NCI-H1092 (cell line): ENCODE measurements at places on chromosomes 11 and 22.

DNA sequence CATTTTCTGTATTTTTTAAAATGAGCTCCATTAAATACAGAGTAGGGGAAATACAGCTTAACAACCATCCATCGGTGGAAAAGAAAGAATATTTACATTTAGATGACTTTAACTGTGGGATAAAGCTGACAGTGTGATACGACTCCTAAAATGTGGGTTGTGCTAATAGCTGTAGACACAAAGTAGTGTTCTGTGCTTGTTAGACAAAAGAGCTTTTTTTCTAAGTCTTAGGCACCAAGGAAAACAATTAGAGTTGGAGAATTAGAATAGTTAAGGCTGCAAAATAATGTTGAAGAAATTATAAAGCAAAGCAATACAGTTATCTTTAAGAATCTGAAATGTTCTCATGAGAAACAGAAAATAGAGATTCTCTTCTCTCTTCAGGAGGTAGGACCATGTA, 307.7 kb upstream of the KIRREL3 start:
- DNase-seq: no peak

DNA sequence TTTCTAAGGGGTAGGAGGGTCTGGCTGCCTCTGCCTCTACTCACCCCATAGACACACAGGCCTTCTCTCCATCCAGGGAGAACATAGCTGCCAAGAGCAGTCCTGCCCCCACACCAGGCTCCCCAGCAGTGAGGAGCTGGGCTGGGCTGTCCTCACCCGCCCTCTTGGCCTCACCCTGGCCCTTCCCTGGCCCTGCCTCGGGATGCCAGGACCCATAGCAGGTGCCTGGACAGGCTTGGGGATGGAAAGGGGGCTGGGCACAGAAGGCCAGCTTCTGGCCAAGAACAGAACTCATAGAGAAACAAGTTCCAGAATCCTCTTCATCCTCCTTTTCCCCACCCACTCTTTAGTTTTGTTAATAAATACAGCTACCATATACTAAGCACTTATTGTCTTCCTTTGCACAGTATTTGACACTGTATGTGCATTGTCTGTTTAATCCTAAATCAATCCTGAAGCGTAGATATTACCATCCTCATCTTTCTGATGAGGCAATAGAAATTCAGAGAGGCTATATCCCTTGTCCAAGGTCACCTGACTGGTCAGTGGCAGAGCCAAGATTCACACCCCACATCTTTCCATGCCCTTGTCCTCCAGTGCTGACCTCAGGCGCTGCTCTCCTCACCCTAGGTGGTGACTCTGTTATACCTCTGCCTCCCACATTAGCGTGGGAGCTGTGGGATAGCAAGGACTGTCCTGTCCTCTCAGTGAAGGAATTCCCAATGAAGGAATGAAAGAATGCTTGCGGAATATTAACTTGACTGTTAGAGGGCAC, 22.0 kb upstream of the MYOD1 start:
- no peak for DNase-seq

DNA sequence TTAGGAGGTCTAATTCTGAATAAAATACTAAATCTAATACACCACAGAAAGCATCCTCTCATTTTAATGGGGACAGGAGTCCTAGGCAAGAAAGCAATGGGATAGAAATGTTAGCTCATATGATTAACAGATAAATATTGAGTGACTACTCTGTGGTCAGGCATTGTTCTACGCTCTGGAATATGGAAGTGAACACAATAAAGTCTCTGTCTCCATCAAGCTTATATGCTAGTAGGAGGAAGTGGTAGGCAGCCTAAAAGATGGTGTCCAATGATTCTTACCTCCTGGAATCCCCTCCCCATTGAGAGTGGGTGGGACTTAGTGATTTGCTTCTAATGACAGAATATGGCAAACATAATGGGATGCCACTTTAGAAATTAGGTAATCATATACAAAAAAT, 160.3 kb upstream of the PDGFD start:
- no peak for DNase-seq

GRCh38 chr22:30890686-30891442, 77.7 kb downstream of the MORC2 start:
- DNase-seq: no peak

- DNase-seq: no peak
Observed at GRCh38 chr11:67392183-67392715, 463 bp downstream of the RAD9A start.

DNA sequence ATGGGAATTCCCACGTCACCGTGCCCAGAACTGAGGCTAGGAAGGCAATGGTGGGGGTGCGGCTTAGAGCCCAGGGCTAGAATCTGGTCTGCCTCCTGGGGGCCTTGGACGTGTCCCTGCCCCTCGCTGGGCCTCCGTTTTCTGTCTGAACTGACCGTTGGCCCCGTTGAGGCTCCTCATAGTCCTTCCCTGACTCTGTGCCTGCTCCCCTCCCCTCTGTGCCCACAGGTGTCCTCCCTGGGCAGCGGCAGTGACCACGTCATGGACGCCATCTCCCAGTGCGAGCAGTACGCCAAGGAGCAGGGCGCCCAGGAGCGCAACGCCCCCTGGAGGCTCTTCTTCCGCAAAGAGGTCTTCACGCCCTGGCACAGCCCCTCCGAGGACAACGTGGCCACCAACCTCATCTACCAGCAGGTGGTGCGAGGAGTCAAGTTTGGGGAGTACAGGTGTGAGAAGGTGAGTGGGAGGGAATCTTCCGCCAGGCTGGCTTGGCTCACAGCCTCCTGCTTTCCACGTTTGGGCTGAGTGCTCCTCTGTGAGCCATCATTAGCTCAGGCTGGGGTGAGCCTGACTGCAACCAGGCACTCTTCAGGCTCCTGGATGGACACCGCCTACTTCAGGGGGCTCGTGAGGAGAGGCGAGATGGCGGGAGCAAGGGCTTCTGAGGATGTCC, 63.9 kb downstream of the MYO7A start:
- peak; percentile 62 for DNase-seq

- DNase-seq: no peak
Observed at GRCh38 chr11:67251841-67252240, 14.4 kb upstream of the GRK2 start.

- DNase-seq: no peak
Observed at GRCh38 chr11:100094121-100094865, 592.8 kb upstream of the ARHGAP42 start.

GRCh38 chr11:46322759-46323158, 24.5 kb upstream of the DGKZ start:
- no peak for DNase-seq

- peak; percentile 50 for DNase-seq
Observed at GRCh38 chr11:68383976-68384501, 71.6 kb downstream of the LRP5 start.

- no peak for DNase-seq
Observed at GRCh38 chr11:27505781-27506180, 788 bp downstream of the LIN7C start.

DNA sequence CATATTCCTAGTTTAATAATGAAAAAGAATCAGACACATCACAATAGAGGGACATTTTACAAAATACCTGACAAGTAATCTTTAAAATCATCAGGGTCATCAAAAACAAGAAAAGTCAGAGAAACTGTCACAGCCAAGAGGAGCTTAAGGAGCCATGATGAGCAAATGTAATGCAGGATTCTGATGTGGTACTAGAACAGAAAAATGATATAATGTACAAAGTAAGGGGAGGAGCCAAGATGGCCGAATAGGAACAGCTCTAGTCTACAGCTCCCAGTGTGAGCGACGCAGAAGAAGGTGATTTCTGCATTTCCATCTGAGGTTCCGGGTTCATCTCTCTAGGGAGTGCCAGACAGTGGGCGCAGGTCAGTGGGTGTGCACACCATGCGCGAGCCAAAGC, 198.0 kb upstream of the FAT3 start:
- no peak for DNase-seq

DNA sequence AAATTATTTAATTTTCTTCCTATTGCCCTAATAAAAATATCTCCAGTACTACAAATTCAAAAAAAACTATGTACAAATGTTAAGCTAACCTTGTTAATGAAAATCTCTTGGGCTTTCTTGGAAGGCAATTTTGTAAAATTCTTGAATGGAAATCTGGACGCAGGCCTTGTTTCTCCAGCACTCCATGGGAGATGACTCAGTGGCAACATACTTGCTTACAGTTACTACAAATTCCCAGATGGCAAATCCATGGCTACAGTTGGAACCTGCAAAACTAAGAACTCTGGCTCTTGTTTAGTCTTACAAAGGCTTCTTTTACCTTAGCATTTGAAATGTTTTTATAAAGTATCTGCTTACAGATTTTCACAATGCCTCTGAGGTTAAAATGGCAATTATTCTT, 725.2 kb downstream of the DLG2 start:
- DNase-seq: no peak

- no peak for DNase-seq
Observed at GRCh38 chr11:70448983-70449567, 50.7 kb downstream of the CTTN start.

GRCh38 chr22:42156598-42156997, 26.0 kb upstream of the CYP2D6 start:
- no peak for DNase-seq

DNA sequence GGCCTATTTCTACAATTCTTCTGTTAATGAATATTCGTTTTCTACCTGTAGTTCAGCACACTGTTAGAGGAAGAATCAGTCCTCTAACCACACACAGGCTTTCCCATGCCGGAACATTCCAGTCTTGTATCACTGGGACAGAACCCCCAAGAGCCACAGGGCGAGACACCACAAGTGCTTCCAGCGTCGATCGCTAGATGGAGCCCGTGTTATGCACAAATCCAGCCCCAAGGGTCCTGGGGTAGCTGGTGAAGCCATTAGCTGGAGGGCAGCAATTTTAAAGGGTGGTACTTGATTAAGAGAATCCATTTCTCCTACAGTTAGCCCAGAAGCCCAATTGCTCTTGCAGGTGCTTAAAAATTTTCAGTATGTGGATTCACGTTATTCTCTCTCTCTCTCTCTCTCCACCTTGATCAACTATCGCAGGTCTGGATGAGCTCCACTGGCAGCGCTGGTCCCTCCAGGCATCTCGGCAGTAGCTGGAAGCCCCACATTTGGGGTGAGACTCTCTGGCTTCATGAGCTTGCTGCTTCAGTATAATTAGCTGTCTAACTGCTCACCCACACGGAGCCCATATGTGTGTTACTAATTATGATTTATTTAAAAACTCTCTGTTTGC, 148.2 kb upstream of the SNX19 start:
- peak; percentile 40 for DNase-seq

- DNase-seq: no peak
Observed at GRCh38 chr11:14611939-14612338, 31.7 kb upstream of the PDE3B start.

DNA sequence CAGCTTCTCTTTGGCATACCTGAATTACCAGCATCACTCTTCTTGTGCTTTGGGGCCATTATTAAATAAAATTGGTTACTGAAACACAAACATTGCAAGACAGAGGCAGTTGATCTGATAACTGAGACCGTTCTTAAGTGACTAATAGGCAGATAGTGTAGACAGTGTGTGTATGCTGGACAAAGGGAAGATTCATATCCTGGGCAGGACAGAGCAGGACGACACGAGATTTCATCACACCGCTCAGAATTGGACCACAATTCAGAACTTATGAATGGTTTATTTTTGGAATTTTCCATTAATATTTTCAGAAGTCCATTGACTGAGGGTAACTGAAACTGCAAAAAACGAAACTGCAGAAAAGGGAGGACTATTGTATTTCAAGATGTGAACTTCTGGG, 68.6 kb downstream of the LDLRAD3 start:
- DNase-seq: no peak

GRCh38 chr11:5277807-5278382, 8.2 kb upstream of the HBE1 start:
- no peak for DNase-seq

DNA sequence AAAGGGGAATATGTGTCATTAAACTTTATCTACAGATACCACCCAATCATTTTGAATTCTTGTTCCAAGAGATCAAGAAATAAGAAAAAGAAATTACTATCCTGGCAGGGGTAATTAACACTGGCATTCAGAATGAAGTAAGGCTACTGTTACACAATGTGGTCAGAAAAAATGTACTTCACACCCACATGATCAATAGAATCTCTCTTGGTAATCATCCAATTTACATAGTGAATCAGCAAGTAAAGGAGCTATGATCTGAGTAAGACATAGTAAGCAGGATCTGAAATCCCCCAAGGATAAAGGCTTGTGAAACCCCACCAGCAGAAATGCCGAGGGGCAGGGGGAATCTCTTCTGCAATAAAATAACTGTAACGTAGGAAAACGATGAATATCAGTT, 466.5 kb downstream of the FAM181B start:
- no peak for DNase-seq
